ENCODE measurements at places on chromosomes 16 and 17. TPM values are rescaled to one million over a fixed set of nuclear protein-coding genes. Genes with fewer than 3 reads are reported as not detected.

KPNB1 gene
- 196 TPM for total RNA-seq

DNA sequence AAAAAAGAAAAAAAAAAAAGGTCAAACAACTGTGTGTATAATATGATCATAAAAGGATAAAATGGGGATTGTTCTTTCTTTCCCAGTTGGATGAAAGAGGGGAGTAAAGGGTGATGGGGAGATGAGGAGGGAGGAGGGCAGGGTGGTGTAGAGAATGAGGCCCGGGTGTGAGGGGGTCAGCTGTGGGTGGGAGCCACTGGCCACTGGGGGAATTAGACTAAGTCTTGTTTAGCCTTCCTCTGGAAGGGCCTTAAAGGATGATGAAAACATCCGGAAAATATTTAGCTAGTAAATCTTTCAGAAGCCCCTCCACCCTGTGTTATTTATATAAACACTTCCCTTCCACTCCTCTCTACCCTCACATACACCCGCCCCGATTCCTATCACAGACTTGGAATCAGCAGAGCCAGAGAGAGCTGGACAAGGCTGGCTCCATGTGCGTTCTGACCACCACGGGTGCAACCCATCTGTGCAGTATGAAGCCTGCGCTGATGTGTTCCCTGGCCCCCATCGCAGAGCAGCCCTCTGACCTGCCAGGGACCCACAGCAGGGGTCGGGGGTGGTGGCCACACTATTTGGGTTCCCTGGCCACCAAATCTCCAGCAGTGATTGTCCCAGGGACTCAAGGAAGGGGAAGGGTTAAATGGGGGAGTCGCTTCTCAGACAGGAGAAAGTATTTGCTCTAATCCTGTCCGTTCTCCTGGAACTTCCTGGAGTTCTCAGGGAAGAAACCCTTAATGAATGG, 72.7 kb downstream of the GAS7 start:
- no peak overlapping the region for H3K4me3 ChIP-seq
- DNase-seq = peak; percentile 55
- no peaks in the 10 kb centered on the region for H3K36me3 ChIP-seq
- H3K4me1 ChIP-seq = peaks cover 24% of the 10 kb centered on the region
- H3K27me3 ChIP-seq = no peaks in the 10 kb centered on the region

GRCh38 chr17:49755663-49756283, 8.2 kb downstream of the FAM117A start:
- H3K27me3 ChIP-seq = no peaks in the 10 kb centered on the region
- no peaks in the 10 kb centered on the region for H3K36me3 ChIP-seq
- H3K27ac ChIP-seq = peak overlapping the region; percentile 1
- H3K4me1 ChIP-seq = peaks cover 4% of the 10 kb centered on the region

DNA sequence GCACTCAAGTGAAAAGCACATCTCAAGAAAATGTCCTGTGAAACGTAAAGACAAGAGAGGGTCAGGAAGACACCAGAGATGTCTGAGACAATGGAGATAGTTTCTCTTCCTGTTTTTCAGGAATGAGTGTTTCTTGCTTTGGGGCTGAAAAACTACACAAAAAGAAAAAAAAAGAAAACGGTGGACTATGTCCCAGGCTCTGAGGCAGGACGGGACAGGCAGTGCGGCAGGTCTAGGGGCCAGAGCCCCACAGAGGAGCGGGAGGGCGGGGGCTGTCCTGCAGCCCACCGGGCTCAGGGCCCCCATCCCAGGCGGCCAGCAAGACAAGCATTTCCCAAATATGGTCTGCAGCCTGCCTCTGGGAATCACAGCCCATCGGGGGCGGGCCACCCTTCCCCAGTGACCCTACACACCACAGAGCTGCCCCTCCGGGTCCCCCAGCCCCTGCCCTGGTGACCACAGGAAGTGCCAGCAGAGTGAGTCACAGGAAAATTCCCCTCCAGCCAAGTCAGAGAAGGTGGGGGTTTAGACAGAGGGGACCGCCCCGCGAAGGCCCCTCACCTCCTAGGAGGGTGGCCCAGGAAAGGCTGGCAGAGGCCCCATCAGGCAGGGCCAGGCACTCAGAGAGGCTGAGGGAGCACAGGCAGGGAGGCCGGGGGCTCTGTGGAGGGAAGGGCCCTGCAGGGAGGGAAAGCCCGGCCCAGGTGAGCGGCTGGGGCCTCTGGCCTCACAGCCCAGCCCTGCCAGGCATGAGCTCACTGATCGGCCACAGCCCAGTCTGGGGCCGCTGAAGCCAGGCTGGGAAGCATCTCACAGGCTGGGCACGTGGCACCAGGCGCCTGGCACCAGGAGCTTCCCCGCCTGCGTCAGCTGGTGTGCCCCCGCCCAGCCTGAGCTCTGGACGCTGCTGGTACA, 6.3 kb downstream of the BCAR1 start:
- no peak overlapping the region for H3K4me3 ChIP-seq
- H3K27ac ChIP-seq = peak overlapping the region; percentile 88
- H3K36me3 ChIP-seq = peaks cover 28% of the 10 kb centered on the region
- peak; percentile 90 for DNase-seq
- H3K4me1 ChIP-seq = peaks cover 68% of the 10 kb centered on the region
- H3K27me3 ChIP-seq = no peaks in the 10 kb centered on the region

Measured in upper lobe of right lung (tissue), 1 donor.